ENCODE measurements at places on chromosomes 11 and 22.

- peak; percentile 71 for DNase-seq
Observed at GRCh38 chr11:83019888-83020579, 51.7 kb downstream of the RAB30 start.

GRCh38 chr11:82701847-82702520, 31.7 kb downstream of the FAM181B start:
- DNase-seq, result no peak

DNA sequence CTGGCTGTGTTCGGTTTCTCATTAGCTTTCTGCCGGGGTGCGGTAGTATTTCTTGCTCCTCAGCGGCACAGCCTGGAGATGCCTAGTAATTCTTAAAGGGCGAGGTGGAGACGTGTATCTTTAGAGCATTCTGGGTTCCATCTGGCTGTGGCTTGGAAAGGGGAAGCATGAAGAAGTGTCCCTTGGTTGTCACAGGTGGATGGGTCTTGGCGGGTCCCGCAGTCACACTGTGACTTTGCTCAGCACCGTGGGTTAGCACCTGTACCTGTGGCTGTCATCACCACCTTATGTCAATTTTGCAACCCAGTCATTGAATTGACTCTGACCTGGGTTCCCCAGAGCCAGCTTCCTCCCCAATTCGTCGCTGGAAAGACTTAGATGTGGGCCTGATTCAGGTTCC, 57.6 kb downstream of the MIAT start:
- DNase-seq, result no peak

- DNase-seq, result no peak
Observed at GRCh38 chr11:113147249-113147648, 167.1 kb upstream of the TTC12 start.

DNA sequence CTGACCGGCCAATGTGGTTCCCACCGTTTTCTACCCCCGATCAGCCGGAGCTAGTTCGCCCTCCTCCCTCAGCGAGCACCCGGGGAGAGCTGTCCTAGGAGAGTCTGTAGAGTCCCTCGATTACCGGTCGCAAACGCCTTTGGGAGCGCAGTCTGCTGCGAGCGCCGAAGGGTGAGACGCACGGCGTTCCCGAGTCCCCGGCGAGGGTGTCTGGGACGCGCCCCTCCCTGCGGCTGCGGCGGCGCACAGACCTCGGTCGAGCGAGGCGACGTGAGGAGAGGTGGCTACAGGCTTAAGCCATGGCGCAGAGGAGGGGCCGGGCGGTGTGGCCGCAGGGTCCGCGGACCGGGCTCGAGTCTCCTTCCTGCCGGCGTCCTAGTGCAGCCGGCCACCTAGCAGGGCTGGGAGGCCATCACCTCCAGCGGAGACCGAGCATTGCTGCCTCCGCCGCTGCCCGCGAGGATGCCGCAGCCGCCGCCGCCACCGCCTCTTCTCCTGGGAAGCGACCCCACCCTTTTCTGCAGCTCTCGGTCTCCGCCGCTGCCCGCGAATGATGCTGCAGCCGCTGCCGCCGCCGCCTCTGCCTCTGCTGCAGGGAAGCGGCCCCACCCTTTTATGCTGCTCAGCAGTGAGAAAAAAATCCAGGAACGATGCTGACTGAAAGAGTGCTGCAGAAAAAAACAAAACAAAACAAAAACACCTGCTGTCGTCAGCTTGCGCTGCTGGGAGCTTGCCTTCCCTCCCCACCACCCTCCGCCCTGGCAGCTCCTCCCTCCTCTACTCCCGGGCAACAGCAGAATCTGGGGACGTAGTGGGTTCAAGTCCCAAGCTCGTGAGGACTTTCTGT, at the start of gene MAP6:
Gene MAP6, minus strand, starts transcription at position 588 of the 847 bp plus-strand sequence. CDS start 669 bp downstream, outside the sequence.
- peak; percentile 53 for DNase-seq

GRCh38 chr11:16512198-16512898, 156.0 kb upstream of the SOX6 start:
- DNase-seq, result no peak

- no peak for DNase-seq
Observed at GRCh38 chr11:74390697-74391096, 7.5 kb downstream of the PGM2L1 start.

GRCh38 chr11:5197536-5197935, 2.9 kb downstream of the OR51V1 start:
- DNase-seq, result no peak

- peak; percentile 48 for DNase-seq
Observed at GRCh38 chr22:33922349-33922681, 2.0 kb upstream of the LARGE1 start.

DNA sequence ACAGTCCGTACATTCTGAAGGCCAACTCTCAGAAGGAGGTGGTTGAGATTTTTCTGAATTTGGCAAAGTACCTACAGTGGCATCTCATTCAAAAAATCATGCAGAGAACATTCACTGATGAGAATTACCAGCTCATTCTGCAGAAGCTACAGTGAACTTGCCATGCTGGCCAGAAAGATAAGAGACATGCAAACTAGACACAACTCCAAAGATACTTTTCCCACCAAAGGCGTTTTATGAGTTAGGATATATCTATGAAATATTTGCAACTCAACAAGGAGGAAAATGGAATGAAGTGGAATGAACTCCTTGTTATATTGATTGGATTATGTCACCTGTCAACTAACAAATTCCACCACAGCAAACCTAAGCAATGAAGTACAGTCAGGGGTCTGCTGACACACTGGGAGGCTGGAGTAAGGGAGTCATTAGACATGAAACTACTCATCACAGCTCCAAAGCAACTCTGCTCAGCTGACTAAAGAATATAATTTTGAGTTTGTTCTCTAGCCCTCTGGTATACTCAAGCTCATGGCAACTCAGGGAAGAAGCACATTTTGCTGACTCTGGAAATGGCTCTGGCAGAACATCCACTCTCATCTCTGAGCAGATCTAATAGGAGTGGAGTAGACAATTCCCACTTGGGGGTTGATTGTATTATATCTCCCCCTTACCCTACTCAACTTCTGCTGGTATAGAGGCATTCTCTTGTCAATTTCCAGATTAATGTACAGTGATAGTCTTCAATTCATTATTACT, 22.9 kb downstream of the MAML2 start:
- DNase-seq, result no peak

GRCh38 chr22:43867839-43868635, 5.7 kb upstream of the SULT4A1 start:
- DNase-seq, result peak; percentile 69
